ENCODE measurements at places on chromosomes 6 and 20.

DNA sequence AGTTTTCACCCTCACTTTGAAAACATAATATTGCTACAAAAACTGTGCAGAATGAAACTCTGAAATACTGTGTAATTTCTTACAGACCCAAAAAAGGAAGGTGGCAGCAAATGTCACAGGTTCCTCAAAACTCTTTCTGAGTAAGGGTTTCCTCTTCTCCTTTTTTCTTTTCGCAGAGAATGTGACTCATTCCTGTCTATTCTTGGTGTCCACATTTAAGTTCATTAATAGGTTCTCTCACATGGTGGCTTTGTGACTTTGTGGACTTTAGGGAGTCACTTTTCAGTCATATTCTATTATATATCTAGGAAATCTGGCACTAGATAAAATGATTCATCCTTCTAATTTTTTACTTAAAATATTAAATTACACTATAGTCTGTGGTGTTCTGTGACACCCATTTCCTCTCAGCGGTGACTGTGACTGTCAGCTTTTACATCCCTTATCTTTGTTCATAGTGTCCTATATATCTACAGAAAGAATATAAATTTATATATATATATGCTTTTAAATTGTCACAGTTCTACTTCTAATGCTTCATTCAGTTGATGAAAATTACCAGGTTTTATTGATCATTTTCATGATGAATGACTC is 126.8 kb upstream of the HCRTR2 start:
- no peak for DNase-seq

DNA sequence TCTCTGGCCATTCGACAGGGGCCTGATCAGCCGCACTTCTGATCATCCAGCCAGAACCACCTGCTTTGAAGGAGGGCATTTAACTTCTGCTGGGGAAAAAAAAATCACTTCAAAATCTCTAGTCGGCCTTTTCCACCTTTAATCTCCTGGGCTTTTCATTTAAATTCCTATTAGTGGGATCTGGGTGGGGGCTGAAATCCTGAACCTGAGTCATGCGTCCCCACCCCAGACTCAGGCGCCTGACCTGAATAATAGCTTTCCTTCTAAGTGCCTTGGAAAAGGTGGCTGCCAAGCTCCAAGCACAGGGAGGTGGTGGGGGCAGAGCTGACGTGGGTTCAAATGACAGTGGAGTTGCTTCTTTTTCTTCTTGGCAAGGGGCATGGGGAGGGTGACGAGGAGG is 246.0 kb upstream of the EXOC2 start:
- peak; percentile 65 for DNase-seq

DNA sequence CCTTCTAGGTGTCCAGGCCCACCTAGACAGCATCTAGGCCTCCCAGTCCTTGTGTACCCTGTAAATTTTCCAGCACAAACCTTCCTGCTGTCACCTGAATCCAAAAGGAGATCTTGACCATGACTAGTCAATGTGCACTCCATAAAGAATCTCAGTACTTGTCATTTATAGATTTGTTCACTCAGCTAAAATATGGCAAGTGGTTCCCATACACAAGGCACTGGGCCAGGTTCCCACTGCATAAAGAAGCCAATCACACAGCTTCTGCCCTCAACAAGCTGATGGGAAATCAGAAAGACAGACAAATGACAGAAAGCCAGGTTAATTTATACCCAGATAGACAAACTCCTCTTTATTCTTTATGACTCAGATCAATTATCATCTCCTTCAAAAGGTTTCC is 526.8 kb downstream of the CD83 start:
- DNase-seq, result no peak

DNA sequence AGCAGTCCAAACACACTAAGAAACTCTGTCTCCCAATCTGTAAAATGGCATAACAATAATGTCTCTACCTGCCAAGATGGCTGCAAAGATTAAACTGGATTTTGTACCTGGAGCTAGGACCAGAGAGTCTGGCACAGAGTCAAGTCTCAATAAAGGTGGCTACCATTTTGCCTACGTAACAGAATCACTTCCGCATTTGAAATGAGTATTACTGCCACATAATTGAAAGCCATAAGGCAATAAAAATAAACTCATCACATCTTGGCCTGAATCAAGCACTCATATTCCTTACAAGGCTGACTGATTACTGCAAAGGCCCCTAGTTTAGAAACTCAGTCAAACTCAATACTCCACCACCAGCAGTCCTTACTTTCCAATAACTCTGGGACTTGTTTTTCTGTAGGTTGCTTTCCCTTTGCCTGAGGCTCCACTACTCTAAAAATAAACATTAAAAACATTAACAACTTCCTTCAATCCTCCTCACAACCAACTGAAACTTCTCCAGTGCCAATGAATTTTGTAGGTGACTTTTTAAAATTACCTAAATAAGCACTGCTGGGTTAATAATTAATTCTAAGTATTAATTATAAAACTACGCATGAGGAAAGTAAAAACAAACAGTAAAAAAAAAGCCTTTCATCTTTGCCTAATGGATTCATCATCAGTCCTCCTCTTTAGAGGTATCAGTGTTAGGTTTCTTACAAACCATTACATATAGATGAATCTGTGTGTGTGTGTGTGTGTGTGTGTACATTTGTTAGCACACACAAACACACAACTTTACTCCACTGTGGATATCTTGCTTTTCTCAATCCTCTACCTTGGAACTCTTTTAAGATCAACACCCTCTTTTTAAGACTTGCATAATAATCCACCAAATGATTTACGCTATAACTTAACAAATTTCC is 3.7 kb downstream of the KIF16B start:
- no peak for DNase-seq

DNA sequence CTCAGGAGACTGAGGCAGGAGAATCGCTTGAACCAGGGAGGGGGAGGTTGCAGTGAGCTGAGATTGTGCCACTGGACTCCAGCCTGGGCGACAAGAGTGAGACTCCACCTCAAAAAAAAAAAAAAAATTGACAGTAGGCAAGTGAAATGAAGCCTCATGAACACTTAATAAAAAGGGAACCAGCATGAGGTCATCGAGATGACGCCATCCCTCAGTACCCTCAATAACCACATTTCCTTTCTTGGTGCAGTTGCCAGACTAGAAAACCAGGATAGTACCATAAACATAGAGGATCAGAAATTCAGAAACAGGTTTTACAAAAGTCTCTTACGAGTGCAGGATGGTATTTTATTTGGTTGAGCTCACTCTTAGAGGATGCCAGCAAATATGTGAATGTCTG is 584.1 kb downstream of the MAFB start:
- no peak for DNase-seq

DNA sequence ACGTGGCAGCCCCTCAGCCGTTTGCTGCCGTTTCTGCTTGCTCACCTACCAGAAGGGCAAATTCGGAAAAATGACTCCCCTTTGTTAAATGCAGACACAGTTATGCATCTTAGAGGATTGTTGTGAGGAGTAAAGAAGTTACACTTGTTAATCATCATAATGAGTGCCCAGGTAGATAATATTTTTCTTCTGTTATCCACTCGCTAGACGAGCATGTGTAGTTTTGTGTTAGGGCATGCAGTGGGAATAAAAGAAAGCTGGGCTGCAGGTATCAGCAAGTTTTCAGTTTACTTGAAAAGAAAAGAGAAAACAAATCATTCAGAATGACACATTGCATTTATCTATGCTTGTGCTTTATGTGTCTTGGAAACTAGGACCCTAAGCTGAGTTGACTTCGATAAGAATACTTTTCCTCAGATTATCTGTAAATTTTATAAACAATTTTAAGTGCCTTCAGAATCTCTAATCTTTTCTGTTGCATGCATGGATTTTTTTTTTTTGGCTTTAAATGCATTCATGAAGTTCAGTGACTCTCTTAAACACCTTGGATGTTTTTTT is 365.3 kb downstream of the QKI start:
- DNase-seq, result no peak

- DNase-seq, result no peak
Measured at GRCh38 chr6:168873278-168874190, 380.1 kb downstream of the THBS2 start.

GRCh38 chr6:88785478-88785877 is 177.9 kb downstream of the RNGTT start:
- no peak for DNase-seq

DNA sequence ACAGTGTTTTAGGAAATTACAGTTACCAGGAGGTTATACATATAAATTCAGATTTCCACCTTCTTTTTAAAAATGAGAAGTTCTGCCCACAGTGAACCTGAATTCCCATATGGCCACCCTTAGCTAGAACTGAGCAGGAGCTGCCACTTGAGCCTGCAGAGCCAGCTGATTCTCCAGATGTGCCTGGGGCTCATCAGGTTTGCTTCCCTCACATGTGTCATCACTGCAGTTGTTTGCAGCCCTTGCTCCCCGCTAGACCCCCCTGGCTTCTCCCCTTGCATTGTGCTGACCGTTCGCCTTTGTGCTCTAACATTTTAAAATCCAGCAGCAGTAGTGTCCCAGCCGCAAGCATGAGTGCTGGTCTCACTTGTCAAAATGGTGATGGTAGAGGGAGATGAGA is 131.1 kb downstream of the UTRN start:
- no peak for DNase-seq

GRCh38 chr20:53652090-53652858 is 58.6 kb upstream of the ZNF217 start:
- no peak for DNase-seq

DNA sequence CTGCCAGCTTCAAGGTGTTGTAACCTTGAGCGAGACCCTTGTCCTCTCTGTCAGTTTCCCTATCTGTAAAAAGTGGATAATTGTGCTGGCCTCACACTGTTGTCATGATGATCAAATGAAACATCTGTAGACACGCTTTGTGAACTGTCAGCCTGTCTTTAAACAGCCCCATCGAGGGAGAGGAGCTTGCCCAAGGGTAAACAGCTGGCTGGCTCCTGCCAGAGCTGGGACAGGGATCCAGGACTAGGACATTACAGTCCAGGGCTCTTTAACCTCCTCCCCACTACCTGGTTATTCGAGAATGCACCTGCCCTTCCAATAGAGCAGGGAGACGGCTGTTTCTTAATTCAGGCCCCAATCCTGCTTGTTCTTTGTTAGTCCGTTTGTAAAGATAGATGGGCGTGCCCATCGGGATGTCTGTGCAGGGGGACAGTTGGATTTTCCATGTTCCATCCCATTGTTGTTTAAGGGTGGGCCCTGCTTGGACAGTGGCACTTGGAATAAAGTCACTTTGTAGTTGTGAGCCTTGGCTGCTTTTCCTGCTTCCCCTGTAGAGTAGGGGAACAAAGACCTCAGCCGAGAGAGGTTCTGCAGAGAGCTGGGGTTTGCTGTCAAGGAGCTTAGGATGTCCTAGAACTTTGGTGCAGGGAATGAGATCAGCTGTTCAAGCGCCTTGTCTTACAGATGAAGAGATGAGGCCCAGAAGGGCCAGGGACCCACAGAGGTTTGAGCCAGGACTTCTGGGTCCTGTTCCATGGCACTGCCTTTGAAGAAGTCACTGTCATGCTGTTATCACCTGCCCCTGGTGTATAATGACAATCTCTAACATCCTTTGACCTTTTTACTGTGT is 77.9 kb upstream of the MYL9 start:
- DNase-seq, result no peak

GRCh38 chr20:48054051-48054450 is 268.8 kb upstream of the SULF2 start:
- DNase-seq, result no peak

GRCh38 chr6:41644297-41644879 is 6.1 kb downstream of the MDFI start:
- peak; percentile 97 for DNase-seq

DNA sequence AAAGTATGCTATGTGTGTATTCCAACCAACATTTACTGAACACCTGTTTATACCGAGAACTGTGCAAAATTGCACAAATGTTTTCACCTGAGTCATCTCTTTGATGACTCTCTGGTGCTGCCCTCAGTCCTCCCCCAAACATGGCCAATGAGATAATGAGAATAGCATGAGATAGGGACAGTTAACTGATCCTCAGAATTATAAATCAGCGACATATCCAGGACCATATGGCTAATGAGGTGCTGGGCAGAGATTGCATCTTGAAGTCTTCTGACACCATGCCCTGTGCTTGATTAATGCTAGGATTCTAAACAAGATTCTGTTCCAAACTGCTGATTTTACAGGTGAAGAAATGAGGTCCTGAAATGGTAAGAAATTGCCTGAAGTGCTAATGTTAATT is 13.0 kb downstream of the CLVS2 start:
- no peak for DNase-seq

DNA sequence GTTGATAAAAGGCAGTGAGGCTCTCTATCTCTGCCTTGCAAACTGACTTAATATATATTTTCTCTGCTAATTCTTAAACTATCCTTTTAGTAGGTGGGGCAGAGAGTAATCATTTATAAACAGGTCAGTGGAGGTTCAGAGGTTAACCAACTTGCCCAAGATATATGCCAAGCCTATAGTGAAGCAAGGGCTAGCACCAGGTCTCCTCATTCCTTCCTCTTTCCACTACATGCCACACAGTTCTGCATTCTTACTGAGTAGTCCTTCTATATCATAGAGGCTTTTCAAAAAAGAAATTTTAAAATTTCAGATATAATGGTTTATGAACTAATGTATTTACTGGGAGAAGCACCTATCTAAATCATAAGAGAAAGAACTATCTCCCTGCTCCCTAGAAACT is 8.5 kb downstream of the ARG1 start:
- no peak for DNase-seq

GRCh38 chr6:157896932-157897331 is 73.9 kb downstream of the SNX9 start:
- no peak for DNase-seq

- DNase-seq, result no peak
Measured at GRCh38 chr6:110757926-110758325, 57.3 kb downstream of the CDK19 start.

DNA sequence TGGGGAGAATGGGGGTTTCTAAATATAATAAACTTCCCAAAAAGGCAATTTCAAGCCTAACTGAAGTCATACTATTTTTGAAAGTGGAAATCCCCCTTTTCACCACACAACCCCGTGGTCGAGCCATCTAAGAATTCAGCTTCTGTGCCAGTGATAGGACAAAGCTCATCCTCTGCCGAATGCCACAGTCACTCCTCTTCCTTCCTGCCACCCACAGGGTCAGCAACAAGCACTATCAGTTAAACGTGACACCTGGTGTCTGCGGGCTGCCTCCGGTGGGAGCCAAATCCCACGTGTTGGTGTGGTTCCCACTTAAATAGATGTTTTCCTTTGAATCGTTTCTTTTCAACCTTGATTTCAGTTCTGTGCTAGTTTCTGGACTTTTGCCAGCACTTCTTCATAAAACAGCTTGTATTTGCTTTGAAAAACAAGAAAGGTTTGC is 60.7 kb downstream of the TNFAIP3 start:
- DNase-seq, result no peak

GRCh38 chr6:96899019-96899418 is 1.3 kb upstream of the NDUFAF4 start:
- peak; percentile 27 for DNase-seq

DNA sequence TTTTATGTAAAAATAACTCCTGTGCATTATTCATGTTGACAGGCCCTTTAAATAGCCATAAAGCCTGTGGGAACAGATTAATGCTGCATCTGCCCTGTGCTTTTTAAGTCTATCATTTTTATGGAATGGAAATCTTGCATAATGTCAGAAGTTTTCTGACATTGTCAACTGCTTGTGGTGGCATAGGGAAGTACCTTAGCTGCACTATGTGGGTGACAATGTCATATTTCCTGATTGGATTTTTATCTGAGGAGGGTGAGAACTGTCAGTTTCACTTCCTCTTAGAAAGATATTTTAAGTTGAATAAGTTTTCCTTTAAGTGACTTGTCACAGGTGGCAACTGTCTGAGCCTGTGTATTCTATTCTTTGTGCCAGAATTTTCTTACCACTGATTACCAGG is 267.9 kb downstream of the PLCB1 start:
- DNase-seq, result no peak

GRCh38 chr6:12138381-12138780 is 126.3 kb downstream of the HIVEP1 start:
- no peak for DNase-seq

- DNase-seq, result no peak
Measured at GRCh38 chr20:47237715-47238114, 118.8 kb downstream of the ZMYND8 start.
